ENCODE measurements at places on chromosomes 2 and 18.

DNA sequence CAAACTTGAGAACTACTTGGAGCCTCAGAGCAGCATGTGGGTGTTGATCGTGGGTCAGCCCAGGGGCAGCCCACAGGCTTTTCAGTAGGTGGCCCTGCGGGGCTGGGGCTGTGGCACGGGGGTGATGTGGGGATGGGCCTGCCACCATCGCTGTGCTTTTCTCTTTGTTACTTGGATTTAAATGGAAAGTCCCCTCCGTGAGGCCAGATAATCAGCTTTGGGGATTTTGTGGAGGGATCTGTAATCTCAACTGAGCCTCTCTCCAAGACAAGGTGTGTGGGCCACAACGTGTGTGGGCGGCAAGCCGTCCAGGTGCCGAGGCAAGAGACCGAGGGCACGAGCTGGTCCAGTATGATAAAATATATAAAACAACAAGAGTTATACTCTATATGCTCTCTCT, 16.7 kb downstream of the COLEC11 start:
- no peak for DNase-seq

DNA sequence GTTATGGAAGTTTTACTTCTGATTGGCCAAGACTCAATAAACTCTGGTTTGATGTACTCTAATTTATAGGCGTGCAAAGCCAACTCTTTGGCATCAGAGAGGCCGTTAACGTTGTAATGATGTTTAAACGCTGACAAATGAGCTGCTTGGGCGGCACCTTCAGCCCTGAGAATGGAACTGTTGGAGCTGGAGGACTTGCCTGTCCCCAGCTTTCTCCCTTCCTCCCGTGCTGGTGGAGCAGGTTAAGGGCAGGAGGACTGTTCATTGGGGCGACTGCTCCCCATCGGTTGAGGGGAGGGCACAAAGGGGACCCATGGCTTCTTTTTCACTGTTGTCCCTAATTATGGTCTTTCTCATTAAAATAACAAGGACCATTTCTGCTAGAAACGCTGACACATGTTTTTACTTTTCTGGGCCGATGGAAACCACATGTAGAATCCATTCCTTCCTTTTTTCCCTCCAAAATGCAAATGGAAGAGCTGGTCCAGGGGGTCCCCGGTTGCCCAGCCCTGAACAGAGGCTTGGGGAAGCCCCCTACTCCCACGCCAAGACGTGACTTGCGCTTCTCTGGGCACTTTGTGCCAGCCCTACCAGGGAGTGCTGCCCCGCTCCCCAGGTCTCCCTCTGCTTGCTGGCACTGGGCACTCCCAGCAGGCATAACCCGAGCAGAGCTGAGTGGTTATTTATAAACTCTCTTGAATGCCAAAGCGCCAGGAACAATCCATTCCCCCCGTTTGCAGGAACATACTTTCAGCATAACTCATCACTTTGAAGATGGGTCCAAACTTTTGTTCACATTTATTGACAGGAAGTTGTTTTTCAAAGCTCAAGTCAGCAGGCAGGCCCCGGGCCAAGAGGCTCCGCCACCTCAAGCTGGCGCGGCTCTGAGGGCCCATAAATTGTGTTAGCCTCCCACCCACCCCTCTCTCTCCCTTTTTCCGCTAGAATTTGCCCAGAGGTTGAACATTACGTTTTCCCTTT, 170.1 kb downstream of the ASB1 start:
- no peak for DNase-seq

DNA sequence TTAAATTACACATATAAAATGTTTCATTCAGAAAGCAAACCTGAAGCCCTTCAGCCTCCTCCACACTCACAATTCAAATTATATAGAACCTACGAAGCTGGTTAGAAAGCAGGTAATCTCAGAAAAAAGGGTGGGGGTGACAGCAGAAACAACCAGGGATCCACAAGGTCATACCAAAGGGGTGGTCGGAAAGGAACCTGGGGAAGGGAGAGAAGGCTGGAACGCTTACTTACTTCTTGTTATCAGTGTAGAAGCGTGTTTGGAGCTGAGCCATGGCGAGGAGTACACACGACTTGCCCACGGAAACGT, 316 bp downstream of the WDR12 start:
- DNase-seq, result no peak

DNA sequence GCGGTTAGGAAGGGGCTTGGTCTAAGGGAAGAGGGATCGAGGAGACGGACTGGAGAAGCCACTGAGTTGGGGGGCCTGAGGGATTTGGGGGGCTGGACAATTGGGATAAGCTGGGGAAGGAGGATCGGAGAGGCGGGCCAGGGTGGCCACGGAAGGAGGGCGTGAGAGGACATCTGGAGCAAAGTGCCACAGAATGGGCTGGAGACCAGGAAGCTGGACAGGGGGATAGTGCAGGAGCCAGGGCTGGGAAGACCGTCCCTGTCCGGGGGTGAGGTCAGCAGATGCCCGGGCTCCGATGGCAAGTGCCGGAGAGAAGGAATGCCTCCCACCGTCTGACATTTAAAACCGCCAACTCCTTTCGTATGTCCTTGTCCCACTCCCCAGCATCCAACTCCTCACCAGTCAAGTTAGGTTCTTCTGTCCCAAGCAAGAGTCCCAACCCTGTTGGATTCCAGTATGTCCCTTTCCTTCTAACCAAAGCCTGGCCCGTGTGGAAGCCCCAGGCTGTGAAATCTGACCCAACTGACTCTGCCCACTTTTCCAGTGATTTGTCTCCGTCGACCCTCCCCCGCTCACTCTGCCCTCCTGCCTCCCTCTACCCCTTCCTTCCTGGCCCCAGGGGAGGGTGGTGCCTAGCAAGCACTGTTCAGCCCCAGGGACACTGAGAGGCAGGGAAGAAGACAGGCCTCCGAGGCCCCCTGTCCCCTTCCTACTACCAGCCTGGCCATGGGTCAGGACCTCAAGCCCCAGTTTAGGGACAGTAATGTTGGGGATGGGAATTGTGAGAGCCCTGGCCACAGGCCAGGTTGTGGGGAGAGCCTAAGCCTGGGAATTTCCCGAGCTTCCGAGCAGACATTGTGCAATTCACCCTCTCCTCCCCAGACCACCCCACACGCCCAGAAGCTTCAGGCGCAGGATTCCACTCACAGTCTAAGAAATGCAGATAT, 31.5 kb upstream of the TMBIM1 start:
- DNase-seq, result peak; percentile 27

DNA sequence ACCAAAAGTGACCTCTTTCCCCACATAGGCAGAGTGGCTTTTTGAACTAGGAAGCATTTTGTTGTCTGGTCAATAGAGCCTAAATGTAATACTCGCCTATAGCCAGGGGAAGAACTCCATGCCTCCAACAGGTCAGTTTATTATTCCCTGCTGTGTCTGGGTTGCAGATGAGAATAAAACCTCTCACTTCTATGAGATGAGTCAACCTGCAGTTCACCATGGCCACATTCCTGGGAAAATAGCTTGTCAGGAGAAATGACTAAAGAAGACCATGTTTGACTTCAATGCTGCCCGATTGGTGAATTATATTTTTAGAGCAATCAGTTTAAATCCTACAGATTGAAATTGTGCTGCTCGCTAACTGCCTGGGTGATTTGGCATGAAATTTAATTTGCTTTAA, 46.7 kb upstream of the LRRTM1 start:
- DNase-seq, result no peak

GRCh38 chr2:103743195-103743594, 981.4 kb downstream of the TMEM182 start:
- no peak for DNase-seq

DNA sequence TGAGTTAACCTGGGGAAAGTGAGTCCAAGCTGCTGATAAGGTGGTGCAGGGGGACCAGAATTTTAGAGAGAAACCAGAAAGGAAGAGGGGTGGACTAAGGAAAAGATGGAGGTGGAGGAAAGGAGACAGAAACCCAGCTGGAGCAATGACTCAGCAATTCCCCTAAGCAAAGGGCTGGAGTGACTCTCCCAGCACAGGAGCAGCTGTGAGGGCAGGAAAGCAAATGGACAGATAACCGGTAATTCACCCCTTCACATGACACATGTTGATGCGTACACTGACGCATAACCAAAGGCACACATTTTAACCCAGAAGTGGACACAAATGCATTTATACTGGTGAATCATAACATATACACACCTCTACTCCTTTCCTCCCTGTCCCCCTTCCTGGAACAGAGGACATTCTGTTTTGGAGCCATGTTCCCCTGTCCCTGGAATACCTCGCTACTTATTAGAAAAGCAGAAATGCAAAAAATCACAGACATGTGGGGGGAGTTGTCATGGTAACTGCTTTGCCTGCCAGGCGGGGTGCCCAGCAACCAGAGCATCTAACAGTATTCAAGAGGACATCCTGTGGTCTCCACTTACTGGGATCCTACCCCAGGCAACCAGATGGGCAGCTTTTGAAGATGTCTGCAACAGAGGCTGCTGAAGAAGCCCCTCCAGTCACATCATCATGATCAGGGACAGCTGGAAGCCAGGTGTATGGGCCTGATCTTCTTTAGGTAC, 4.7 kb downstream of the CDK5R2 start:
- DNase-seq, result no peak

- no peak for DNase-seq
Observed at GRCh38 chr2:46748735-46749531, 166.7 kb downstream of the MCFD2 start.

DNA sequence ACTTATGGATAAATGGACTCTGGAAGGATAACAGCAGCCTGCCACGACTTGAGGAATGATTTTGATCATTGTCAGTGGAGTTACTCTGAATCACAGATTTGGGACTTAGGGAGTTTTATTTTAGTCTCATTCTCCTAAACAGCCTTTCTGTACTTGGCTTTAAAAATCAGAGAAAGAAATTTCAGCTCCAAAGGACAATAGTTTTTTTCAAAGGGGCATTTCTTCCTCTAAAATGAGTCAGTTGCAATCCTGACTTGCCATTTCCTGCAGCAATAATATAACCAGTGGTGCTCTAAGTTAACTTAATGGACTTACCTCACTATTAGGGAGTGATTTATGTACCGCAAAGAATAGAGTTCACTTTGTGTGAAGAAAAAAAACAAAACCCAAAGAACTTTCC, 35.1 kb upstream of the MTX2 start:
- DNase-seq, result no peak

GRCh38 chr18:10453806-10454680, at the start of gene APCDD1:
Gene APCDD1 (plus strand): TSS chr18:10454635. CDS start chr18:10454982, 347 bp downstream.
- DNase-seq, result peak; percentile 14
